ENCODE measurements at places on chromosomes 5 and 9. TPM values are rescaled to one million over a fixed set of nuclear protein-coding genes. Genes with fewer than 3 reads are reported as not detected.

- DNase-seq: no peak
- peaks cover 16% of the 10 kb centered on the region for H3K4me1 ChIP-seq
- H3K27ac ChIP-seq: no peak overlapping the region
These were observed 83.3 kb upstream of the CCDC112 start for GRCh38 chr5:115379622-115380344.

GRCh38 chr9:121674017-121674416 lies 22.6 kb downstream of the DAB2IP start:
- H3K4me3 ChIP-seq: no peak overlapping the region
- H3K27me3 ChIP-seq: no peaks in the 10 kb centered on the region
- peaks cover 6% of the 10 kb centered on the region for H3K36me3 ChIP-seq
- peaks cover 9% of the 10 kb centered on the region for H3K4me1 ChIP-seq
- no peak for DNase-seq
- no peak overlapping the region for H3K27ac ChIP-seq

GRCh38 chr9:118446943-118447639 lies 742.9 kb downstream of the TLR4 start:
- H3K36me3 ChIP-seq: no peaks in the 10 kb centered on the region
- no peaks in the 10 kb centered on the region for H3K27me3 ChIP-seq
- H3K27ac ChIP-seq: no peak overlapping the region
- H3K4me3 ChIP-seq: no peak overlapping the region
- DNase-seq: no peak
- no peaks in the 10 kb centered on the region for H3K4me1 ChIP-seq

GRCh38 chr9:114288193-114289091 lies 34.5 kb upstream of the ORM1 start:
- H3K36me3 ChIP-seq: peaks cover 5% of the 10 kb centered on the region
- peak; percentile 61 for DNase-seq
- peaks cover 30% of the 10 kb centered on the region for H3K4me1 ChIP-seq

DNA sequence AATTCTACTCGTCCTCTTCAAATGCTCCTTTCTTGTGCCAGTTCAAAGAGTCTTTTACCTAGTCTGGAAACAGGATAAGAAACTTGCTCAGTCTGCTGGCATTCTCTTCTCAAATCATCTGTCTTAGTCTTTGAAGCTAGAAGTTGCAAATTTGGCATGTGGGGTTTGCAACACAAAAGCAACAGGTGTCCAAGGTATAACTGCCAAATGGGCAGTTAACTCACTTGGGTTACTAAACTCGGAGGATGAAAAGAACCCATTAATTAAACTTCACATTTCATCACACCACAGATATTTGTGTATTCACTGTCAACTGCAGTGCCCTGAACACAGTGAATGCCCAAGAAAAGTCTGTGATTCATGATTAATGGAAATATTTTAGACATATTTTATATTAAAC lies 108.0 kb upstream of the TARS1 start:
- no peak overlapping the region for H3K4me3 ChIP-seq
- peaks cover 7% of the 10 kb centered on the region for H3K4me1 ChIP-seq
- no peaks in the 10 kb centered on the region for H3K36me3 ChIP-seq
- no peaks in the 10 kb centered on the region for H3K27me3 ChIP-seq
- H3K27ac ChIP-seq: no peak overlapping the region

DNA sequence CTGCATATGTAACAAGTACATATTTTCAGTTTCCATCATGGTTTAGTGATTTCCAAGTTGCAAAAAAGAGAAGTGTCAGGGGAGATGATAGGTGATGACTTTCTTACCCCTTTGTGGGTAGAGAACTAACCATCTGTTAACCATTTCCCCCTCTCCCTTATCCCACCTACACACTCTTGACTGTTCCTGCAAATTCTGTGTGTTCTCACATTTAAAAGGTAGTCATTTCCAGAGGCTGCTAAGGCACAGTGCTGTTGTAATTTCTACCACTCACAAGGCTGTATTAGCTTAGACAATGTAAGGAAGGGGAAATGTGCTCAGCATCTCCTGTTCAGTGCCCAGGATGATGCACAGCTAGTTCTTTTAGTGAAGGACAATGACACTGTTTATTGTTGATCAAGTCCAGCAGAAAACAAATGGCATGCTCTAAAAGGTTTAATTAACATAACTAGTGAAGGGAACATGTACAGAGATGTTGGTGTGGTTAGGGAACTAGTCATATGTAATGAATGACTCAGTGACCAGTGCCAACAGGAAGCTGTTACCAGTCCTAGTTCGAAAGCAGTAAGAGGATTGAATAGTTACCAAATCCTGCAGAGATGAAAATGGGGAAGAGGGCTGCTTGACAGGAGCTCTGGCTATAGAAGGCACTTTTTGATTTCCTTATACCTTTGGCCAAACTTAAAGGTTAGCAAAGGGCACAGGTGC lies 165.1 kb downstream of the PLK2 start:
- no peak for DNase-seq
- no peaks in the 10 kb centered on the region for H3K27me3 ChIP-seq
- no peaks in the 10 kb centered on the region for H3K4me1 ChIP-seq

GRCh38 chr5:81835814-81836367 lies 85.0 kb upstream of the SSBP2 start:
- H3K27me3 ChIP-seq: no peaks in the 10 kb centered on the region
- DNase-seq: no peak
- no peak overlapping the region for H3K27ac ChIP-seq
- no peaks in the 10 kb centered on the region for H3K36me3 ChIP-seq

GRCh38 chr9:84445737-84446136 lies 105.2 kb upstream of the SLC28A3 start:
- H3K27me3 ChIP-seq: peaks cover 19% of the 10 kb centered on the region
- peaks cover 4% of the 10 kb centered on the region for H3K4me1 ChIP-seq
- no peaks in the 10 kb centered on the region for H3K36me3 ChIP-seq

DNA sequence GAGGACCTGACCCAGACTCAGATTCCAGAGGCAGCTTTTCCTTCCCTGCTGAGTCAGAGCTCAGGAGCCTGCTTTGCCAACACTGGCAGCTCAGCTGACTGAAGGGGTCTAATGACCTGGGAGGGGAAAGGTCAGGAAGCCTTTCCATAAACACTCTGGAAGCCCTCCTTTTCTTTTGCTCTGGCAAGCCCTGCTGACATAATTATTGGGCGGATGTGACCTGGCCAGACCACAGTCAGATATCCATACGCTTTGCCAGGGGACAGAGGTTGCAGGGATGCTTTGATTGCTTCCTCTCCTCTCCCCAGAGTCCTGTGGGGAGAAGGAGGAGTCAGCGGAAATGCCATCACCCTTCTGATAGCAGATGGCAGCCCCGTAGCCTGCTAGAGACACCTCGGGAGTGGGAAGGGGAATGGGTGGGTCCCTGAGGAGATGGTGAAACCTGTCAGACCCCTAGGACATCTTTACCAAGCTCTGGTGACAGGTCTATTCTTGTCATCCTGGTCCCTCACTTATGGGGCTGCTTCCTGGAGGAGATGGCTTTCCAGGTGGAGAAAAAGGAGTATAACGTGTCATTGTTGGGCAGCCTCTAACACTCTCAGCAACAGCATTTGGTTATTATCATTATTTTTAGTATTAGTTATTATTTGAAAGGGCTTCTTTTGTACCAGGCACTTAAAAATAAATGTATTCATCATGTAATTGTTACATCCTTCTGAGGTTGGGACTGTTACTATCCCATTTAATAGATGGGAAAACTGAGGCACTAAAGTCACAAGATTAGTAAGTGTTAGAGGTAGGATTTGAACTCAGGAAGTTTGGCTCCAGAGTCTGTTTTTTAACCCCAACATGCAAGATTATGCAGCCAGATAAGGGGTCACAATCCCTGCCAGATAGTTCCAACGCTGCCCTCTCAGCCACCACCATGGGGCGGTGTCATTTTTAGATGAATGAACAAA lies 11.6 kb downstream of the COL27A1 start:
- no peak overlapping the region for H3K27ac ChIP-seq
- no peaks in the 10 kb centered on the region for H3K27me3 ChIP-seq
- no peak overlapping the region for H3K4me3 ChIP-seq
- no peak for DNase-seq

GRCh38 chr5:133147411-133147810 lies 95.6 kb downstream of the HSPA4 start:
- no peak overlapping the region for H3K4me3 ChIP-seq
- H3K36me3 ChIP-seq: no peaks in the 10 kb centered on the region
- no peak overlapping the region for H3K27ac ChIP-seq
- no peaks in the 10 kb centered on the region for H3K4me1 ChIP-seq

DNA sequence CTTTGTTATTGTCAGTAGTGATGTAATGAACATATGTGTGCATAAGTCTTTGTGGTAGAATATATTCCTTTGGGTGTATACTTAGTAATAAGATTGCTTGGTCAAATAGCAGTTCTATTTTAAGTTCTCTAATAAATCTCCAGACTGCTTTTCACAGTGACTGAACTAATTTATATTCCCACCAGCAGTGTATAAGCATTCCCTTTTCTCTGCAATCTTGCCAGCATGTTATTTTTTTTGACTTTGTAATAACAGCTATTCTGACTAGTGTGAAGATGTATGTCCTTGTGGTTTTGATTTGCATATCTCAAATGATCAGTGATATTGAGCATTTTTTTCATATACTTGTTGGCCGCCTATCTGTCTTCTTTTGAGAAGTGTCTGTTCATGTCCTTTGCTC lies 111.5 kb upstream of the CDH12 start:
- no peaks in the 10 kb centered on the region for H3K4me1 ChIP-seq
- H3K27me3 ChIP-seq: no peaks in the 10 kb centered on the region
- no peaks in the 10 kb centered on the region for H3K36me3 ChIP-seq
- H3K27ac ChIP-seq: no peak overlapping the region

DNA sequence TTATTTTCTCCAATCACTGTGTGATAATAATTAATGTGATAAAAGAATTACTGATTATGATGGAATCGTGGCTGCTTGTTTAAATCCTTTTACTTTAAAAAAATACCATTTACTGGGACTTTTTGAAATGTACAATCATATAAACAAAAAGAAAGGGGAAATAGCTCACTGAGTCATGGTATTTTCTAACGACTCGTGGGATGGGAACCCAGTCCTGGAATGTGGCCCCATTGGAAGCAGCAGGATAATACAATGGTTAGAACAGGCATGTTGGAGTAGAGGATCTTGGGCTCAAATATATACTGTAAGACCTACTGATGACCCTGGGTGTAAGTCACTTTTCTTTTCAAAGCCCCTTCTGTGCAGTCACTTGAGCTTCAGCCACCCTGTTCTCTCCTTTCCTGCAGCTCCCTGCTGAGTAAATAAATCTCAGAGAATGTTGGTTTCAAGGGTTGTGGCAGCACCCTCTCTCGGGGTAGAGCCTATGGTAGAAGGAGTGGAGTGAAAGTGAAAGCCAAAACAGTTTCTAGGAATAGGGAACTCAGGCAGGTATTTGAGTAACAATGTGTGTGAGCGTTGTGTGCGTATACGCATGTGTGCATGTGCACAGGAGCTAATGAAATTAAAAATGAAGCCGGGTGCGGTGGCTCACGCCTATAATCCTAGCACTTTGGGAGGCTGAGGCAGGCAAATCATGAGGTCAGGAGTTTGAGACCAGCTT lies 40.8 kb upstream of the LARP1 start:
- no peaks in the 10 kb centered on the region for H3K36me3 ChIP-seq
- H3K4me3 ChIP-seq: no peak overlapping the region
- DNase-seq: no peak
- H3K4me1 ChIP-seq: peaks cover 18% of the 10 kb centered on the region

DNA sequence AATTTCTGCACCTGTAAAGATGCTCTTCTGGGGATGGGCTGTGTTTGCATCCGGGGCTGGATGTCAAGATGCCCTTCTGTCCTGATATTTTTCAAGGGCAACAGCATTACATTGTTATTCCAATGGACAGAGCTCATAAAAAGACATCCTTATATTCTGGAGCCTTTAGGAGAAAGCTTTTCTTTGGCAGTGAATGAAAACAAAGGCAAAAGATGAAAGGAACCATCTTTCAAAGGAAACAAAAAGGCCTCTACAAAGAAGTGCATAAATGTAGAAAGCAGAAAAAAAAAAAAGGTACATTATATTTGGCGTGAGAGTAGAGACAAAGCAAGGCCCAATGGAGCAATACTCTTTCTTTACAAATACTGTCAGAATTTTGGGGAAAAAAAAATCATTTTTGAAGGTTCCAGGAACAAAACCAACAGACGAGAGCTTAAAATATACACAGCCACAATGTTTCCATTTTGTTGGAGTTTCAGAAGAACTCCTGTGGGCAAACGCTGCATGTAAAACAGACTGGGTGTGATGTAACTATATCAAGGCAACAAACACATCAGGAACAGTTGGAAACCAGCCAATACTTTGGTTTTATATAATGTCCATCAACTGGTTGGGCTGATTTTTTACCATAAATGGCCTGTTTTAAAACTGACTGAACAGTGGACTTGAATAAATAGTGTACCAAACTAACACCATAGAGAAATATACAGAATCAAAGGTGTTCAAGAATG lies 885.6 kb upstream of the DMAC1 start:
- H3K27me3 ChIP-seq: no peaks in the 10 kb centered on the region
- no peaks in the 10 kb centered on the region for H3K36me3 ChIP-seq
- H3K4me1 ChIP-seq: no peaks in the 10 kb centered on the region
- DNase-seq: no peak
- H3K4me3 ChIP-seq: no peak overlapping the region
- H3K27ac ChIP-seq: no peak overlapping the region

GRCh38 chr5:94184870-94185269 lies 433.5 kb downstream of the KIAA0825 start:
- H3K4me3 ChIP-seq: no peak overlapping the region
- no peaks in the 10 kb centered on the region for H3K27me3 ChIP-seq
- H3K27ac ChIP-seq: no peak overlapping the region
- no peak for DNase-seq

GRCh38 chr5:90741022-90741564 lies 182.5 kb downstream of the ADGRV1 start:
- no peaks in the 10 kb centered on the region for H3K4me1 ChIP-seq
- no peaks in the 10 kb centered on the region for H3K27me3 ChIP-seq
- no peak for DNase-seq
- no peaks in the 10 kb centered on the region for H3K36me3 ChIP-seq
- H3K27ac ChIP-seq: no peak overlapping the region

DNA sequence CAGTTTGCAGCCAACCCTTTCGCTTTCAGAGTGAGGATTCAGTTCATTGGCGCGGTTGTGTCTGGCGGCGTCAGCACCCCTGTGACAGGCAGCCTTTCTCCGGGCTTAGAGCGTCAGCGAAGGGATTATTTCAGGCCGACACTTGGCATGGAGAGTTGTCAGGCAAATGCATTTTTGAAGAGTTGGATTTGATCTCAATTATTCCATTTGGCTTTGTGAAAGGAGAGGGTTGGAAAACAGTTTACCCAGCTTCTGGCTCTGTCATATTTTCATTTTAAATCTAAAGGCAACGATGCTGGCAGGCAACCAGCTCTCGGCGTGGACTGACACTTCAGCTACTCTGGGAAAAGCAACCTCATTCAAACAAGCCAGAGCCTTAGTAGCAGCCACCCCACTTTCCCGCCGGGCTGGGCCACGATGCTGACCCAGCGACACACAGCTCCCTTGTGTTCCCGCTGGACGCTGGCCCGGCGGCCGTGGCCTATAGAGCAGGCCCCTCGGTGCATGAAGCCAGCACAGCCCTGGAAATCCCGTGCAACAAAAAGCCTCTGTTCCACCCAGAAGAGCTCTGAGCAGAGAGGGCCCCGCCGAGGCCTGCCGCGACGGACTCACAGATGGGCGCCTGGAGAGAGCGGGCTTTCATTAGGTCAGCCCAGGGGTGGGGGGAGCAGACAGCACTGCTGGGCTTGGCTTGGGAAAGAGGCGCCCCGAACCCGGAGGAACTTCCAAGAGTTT lies 28.9 kb upstream of the LPCAT1 start:
- no peaks in the 10 kb centered on the region for H3K36me3 ChIP-seq
- peaks cover 3% of the 10 kb centered on the region for H3K4me1 ChIP-seq
- H3K27ac ChIP-seq: no peak overlapping the region
- peak overlapping the region; percentile 4 for H3K4me3 ChIP-seq

Gene DOCK2
- total RNA-seq: 3.9 TPM

Gene PCDHB6
- not detected for total RNA-seq

Gene GGTA1
- total RNA-seq: 6.6 TPM

Gene PRDM9
- total RNA-seq: not detected

Gene OR1J2
- total RNA-seq: not detected

Gene TERT
- total RNA-seq: not detected

Gene SMIM33
- not detected for total RNA-seq

Gene GFI1B
- total RNA-seq: not detected

Gene ACTBL2
- 1.6 TPM for total RNA-seq

Gene PARP8
- 9.7 TPM for total RNA-seq
